Central memory CD8-positive, alpha-beta T cell (primary cell): ENCODE measurements at places on chromosomes 3 and 15.

DNA sequence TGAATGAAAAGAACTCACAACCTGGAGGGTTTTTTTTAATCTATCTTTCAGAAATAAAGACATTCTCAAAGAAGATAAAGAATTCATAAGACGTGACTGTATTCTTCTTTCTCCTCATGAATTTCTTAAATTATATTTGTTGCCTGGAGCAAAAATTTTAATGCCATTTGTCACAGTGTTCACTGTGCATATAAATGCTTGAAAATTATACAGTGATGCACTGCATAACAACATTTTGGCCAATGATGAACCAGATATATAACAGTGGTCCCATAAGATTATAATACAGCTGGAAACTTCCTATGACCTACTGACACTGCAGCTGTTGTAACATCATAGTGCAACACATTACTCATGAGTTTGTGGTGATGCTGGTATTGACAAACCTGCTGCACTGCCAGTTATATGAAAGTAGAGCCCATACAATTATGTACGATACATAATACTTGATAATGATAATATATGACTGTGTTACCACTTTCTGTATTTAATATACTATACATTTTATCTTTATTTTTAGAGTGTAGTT, 67.3 kb downstream of the P2RY1 start:
- no peak for DNase-seq

GRCh38 chr15:90681480-90681879, 35.7 kb upstream of the BLM start:
- no peak for DNase-seq

DNA sequence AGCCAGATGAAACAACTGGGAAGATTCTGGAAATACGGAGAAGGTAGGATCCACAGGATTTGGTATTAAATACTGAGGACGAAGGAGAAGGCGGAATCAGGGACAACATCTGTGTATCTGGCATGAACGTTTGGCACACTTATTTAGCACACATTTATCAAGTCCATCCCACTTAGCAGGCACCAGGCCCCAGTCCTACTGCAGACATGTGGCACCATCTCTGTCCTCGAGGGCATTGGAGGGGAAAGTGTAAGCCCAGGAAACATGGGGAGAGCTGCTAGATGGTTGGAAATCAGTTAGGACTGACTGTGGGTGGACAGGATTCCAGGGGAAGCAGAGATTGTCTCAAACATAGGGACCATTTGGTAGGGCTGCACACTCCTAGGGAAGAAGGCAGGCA, 29.0 kb upstream of the LCTL start:
- DNase-seq: no peak

DNA sequence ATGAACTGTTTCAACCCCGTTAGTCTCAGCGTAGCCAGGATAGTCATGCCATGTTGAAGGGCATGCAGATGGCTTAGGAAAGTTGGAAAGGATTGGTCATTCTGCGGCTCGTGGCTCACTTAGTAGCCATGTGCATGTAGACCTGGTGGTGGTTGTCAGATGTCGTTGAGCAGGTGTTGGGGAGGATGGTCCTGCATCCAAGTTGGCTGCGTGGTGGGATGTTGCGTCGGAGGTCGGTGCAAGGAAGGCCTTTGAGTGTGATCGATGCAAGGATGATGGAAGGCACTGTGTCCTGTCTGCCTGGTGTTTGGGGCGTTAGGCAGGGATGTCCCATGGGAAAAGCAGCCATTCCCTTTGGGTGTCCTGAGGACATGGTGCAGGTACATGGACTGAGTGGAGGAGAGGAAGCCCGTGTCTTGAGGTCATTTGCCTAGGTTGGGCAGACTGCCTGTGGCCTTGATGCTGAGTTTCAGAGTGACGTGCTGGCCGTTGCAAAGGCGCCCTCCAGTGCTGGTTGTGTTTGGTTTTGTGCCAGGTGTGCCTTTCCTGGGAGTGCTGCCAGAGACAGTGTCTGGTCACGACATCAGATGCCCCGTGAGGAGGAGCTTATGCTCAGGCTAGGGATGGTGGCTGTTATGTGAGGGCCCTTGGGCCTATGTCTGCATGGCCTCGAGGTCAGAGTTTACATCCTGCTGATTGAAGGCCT, 103.4 kb downstream of the SNRPN start:
- no peak for DNase-seq

DNA sequence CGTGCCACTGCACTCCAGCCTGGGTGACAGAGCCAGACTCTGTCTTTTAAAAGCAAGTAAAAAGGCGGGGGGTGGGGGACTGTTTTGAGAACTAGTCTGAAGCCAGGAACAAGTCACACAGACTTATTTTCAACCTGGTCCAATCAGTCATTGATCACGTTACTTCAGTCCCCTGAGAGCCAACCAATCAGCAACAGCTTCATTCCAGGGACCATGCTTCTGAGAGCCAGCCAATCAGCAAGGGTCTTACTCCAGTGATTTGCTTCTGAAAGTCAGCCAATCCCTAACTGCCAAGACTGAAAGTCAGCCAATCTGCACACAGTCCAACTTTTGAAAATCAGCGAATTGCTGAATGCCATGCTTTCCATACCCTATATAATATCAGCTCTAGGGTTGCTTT, 48.6 kb upstream of the C15orf39 start:
- DNase-seq: no peak

DNA sequence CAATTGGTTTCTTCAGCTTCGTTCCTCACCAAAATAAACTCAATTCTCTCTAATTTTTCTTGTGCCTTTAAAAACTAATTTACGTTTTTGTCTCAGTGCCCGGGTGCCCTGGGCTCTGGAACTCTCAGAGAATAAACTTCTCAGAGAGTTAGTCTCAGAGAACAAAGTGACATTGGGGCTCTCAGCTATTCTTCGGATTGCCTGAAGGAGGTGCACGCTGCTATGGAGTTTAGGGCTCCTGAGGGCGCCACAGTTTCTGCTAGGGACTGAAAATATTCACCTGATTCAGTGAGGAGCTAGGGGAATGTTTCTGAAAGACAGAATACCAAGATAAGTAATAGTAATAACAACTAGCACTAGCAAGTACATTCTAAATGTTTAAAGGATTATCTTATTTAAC, 22.7 kb downstream of the ZIC4 start:
- no peak for DNase-seq

DNA sequence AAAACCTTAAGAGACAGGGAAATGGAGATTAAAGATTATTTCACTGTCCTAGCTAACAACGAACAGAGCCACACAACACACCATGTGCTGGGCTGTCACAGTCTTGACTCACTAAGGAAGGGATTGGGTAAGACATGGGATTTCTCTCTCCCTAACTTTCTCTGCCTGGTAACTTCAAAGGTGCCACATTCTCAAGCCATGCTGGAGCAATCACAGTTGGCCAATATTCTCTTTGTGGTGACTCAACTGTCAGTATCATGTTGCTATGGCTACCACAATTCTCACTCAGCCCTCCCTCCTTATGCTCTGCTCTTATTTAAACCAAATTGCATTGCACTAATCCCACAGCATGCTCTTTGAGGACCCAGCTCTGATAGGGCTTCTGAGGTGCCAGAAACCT, 74.0 kb downstream of the OXNAD1 start:
- no peak for DNase-seq

DNA sequence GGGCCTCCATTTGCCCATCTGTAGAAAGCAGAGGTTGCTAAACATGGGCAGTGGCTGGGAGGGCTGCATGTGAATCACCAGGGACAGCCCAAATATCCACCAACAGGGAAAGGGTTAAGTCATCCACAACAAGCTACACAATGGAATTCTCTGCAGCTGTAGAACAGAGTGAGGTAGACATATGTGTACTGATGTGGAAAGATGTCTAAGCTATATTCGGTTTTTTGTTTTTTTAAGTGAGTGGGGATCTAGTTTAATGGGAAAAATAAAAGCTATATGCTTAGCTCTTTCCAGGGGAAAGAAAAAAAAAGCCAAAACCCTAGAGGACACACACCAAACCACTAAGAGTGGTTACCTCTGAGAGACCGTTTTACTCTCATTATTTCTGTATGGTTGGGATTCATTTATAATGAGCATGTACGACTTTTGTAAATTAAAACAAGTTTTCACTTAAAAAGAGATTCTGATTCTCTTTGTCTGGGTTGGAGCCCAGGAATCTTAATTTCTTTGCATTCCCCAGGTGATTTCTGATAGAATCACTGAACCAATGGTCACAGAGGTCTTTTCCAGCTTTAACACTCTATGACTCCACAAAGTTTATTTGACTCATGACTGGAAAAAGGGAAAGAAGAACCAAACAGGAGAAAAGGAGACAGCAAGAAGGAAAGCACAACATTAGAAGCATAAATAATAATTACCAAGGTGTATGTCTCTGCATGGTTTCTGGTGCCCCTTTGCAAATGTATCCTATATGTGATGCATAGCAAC, 19.1 kb downstream of the CRABP1 start:
- no peak for DNase-seq

DNA sequence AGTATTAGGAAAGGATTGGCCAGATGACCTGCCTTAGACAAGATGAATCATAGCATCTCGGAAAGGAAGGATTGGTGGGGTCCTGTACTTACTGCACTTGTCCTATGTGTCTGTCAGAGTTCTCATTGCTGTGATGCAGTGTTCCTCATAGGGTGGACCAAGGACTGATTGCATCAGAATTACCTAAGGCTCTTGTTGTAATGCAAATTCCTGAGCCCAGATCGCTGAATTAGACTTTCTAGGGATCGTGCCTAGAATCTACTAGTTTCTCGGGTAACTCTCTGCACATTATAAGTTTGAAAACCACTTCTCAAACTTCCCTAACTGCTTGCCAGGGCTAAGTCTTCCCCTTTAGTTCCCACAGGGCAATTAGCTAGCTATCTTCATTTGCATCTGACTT, 74.9 kb upstream of the SKOR1 start:
- no peak for DNase-seq

- no peak for DNase-seq
Observed at GRCh38 chr3:150014782-150015181, 44.1 kb upstream of the PFN2 start.

- DNase-seq: no peak
Observed at GRCh38 chr3:133956353-133956752, 60.7 kb upstream of the RAB6B start.

DNA sequence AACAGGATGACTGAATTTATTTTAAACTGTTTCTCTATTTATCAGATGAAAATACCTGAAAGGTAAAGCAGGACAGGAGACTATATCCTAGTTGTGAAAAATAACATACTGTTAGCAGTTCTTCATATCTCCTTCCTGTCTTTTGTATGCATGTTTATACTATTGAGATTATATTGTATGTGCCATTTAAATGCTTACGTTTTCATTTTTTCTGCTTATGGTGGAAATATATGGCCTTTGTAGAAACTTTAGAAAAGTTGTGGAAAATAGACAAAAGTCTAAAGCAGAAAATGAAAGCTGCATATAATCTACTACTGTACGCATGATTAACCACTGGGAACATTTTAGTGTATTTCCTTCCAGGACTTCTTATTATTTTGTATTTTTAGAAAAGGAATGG, 2.1 kb upstream of the PPM1L start:
- no peak for DNase-seq

DNA sequence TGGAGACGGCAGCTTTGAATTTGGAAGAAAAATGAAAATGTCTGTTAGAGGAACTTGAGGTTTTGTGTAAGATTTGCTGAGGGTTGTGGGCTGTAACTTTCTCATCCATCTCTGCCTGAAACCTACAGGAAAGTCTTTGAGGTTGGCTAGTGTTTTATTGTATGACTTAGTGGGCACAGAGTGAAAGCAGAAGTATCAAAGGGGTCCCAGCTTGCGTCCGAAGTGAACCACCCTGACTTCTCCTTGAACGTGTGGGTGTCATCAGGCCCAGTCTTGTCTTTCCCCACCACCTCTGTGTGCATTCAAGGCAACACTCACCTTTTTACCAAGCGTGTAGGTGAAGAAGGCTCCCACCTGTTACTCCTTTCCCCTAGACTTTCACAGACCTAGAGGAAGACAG, 682.1 kb upstream of the CFAP20DC start:
- no peak for DNase-seq

- no peak for DNase-seq
Observed at GRCh38 chr3:55013145-55013925, 85.5 kb upstream of the LRTM1 start.

DNA sequence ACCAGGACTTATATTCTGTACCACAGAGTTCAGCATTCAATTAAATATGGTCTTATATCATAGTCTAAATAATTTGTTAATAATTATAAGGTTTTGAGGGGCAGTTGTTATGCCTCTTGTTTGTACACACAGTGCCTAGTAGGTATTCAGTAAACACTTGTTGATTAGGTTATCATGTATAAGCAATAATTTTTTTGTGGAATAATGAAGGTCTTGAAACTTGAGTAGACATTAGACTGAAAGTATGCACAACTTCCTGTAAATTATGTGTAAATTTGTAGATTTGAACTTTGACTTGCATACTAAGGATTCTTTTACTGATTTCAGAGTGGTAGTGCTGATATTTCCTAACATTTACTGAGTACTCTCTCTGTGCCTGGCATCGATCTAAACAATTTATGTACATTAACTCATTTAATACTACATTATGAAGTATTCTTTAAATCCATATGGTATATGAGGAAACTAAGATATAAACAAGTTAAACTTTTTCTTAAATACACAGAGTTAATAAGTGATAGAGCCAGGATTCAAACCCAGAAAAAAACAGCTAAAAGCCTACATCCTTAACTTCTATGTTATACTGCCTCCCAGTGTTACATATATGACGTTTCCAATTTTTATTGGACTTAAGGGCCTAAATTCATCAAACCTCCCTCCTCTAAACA, 65.1 kb downstream of the GLCE start:
- DNase-seq: no peak

GRCh38 chr3:94643400-94643799, 580.5 kb downstream of the NSUN3 start:
- no peak for DNase-seq

DNA sequence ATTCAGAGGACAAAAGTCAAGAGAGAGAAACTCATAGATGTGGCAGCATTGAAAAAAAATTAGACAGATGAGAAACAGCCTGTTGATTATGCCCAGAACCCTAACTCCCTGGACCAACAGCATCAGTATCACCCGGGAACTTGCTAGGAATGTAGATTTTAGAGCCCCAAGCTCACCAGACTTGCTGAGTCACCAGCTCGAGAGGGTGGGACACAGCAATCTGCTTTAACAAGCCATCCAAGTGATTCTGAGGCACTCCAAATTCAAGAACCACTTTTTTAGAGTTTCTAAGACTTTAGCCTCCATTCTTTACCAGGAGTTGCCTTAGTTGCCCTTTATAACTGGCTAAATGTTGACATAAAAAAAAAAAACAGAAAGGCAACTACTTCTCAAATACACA, 70.9 kb downstream of the CGGBP1 start:
- DNase-seq: no peak

GRCh38 chr3:117580806-117581205, 871.2 kb downstream of the TUSC7 start:
- no peak for DNase-seq

DNA sequence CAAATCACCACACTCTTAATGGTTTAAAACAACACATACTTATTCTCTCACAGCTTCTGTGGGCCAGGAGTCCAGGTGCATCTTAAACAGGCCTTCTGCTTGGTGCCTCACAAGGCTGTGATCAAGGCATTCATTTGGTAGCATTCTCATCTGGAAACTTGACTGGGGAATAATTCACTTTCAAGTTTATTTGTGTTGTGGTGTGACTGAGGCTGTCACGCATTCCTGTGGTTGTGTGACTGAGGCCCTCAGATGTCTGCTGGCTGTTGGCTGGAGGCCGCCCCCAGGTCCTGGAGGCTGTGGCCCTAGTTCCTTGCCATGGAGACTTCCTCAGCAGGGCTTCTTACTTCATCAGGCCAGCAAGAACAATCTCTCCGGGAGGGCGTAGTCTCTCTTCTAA, 16.9 kb upstream of the FAM3D start:
- no peak for DNase-seq
